NCI-H345 (cell line): ENCODE measurements at places on chromosomes 11 and 22.

GRCh38 chr11:3873712-3874349, 18.4 kb downstream of the STIM1 start:
- no peak for DNase-seq

- no peak for DNase-seq
These were observed 29.9 kb downstream of the RPL3 start for GRCh38 chr22:39289533-39289932.

GRCh38 chr11:25535467-25536272, 796.3 kb upstream of the ANO3 start:
- no peak for DNase-seq

DNA sequence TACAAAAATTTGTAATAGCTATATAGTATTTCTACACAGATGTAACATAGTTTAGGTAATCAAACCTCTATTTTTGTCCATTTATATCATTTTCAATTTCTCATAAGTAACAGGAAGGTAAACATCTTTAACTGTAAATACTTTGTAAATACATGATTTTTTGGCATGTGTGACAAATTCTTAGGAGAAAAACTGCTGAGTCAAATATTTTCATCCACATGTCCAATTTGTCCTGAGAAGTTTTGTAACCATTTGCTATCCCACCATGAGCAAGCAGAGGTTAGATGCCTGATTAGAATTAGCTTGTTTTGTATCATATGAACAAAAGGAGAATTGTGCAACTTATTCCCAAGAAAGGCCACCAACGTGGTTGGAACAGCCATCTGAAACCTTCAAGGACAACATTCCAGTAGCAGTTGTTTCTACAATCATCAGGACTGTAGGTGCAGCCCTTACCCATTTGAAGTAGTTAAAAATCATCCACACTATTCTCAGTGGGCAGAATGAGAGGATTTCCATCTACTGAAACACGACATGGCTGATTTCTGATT, 139.6 kb upstream of the MPPED2 start:
- no peak for DNase-seq

- DNase-seq: no peak
These were observed 3.0 kb upstream of the INPPL1 start for GRCh38 chr11:72221386-72222075.

- DNase-seq: no peak
These were observed 28.6 kb upstream of the MUC5AC start for GRCh38 chr11:1129143-1129610.

DNA sequence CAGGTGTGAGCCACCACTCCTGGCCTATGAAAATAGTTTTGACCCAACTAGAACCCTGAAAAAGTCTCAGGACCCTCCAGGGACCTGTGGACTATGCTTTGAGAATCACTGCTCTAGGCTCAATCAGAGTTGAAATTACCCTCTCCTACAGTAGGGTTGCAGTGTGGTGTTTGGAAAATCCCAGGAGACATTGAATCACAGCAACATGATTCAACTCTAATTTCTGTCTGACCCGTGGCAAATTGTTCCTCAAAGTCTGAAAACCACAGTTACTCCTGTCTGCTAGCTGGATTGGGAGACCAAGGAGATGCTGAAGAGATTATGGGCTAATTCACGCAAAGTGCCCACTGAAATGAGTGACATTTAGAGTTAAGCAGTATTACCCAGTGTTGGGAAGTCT, 5.4 kb upstream of the MTMR3 start:
- no peak for DNase-seq

DNA sequence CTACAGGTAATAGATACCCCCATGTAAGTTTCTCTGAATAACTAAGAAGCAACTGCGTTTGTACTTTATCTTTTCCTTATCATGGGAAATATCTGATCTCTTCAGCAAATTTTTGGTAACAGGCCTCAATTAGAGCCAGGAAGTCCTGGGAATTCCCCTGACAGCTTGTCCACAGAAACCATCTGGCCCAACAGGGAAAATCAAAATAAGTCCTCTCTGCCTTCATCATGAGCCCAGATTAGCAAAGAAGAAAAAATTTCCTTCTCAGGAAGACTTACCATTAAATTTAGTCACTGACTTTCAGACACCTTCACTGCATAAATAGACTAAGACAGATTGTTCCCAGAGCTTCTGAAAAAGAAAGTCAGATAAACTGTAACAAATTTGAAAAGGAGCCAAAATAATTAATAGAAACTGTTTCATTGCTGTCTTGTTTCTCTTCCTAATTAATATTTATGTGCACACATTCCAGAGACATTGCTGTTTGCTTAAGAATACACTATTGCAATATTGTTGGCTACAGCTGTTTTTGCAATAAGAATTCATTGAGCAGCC, 278.1 kb upstream of the FAT3 start:
- no peak for DNase-seq

GRCh38 chr11:102791271-102792036, 6.5 kb downstream of the MMP1 start:
- no peak for DNase-seq

DNA sequence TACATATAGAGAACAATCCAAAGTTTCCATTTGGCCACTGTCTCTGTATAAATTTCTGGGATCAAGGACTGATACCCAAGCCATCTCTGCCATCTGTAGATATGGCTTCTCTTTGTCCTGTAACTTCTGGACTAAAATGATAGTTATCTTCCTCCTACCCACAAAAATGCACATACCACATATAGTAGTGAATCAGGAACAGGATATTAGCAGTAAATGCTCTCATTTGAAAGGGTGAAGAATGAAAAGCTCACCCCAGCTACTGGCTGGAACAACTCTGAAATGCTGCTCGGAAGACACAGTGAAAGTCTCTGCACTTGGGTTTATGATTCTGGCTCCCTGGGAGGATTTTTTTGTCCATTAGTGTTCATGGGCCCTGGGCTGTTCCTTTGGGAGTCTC, 856.4 kb upstream of the LRRC4C start:
- DNase-seq: no peak

GRCh38 chr11:118531597-118532084, 649 bp downstream of the TMEM25 start:
- DNase-seq: peak; percentile 35

- no peak for DNase-seq
These were observed 6.8 kb downstream of the CCDC188 start for GRCh38 chr22:20143883-20144665.

DNA sequence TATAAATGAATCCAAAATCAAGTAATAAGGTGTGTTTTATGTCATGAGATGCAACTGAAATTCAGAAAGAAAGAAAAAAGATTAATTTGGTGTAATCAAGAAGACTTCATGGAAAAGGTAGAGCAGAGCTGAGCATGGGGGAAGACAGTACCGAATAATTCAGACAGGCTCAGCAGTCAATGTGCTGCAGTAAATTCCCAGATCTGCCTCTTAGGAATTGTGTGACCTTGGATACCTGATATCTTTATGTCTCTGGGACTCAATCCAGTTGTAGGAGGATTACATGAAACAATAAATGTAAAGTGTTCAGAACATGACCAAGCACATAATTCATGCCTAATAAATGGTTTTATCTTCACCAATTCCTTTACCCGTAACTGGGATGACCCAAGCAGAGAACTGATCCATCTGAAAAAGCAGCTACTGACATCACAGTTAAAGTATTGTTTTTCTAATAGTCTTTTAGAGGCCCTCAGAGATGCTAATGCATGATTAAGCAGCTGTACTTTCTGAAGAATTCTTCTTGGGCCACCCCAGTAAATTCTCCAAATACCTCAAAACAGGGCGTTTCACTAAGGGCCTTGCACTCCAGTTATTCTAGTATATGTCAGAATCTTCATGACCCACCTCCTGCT, 7.8 kb downstream of the MS4A12 start:
- DNase-seq: no peak
